ENCODE measurements at places on chromosomes 12 and 14. TPM values are rescaled to one million over a fixed set of nuclear protein-coding genes. Genes with fewer than 3 reads are reported as not detected.

The DAD1 gene
- 138 TPM for total RNA-seq

The TMEM233 gene
- 0.10 TPM for total RNA-seq

The NTF3 gene
- total RNA-seq: 7.3 TPM

The TAS2R43 gene
- 0.48 TPM for total RNA-seq

The RPL10L gene
- not detected for total RNA-seq

The GALNT9 gene
- total RNA-seq: 0.81 TPM

The ANKS1B gene
- 27.2 TPM for total RNA-seq

The RERG gene
- 30.5 TPM for total RNA-seq

The OTX2 gene
- total RNA-seq: not detected

The LRTM2 gene
- not detected for total RNA-seq

The SLC6A13 gene
- not detected for total RNA-seq

The LUM gene
- 468 TPM for total RNA-seq

The FGF6 gene
- total RNA-seq: not detected

All from ovary (tissue), 10 donors.